T1000 (cell line): ENCODE measurements at places on chromosomes 4 and X.

GRCh38 chr4:104559502-104559901 lies 64.8 kb upstream of the CXXC4 start:
- no peak for DNase-seq

DNA sequence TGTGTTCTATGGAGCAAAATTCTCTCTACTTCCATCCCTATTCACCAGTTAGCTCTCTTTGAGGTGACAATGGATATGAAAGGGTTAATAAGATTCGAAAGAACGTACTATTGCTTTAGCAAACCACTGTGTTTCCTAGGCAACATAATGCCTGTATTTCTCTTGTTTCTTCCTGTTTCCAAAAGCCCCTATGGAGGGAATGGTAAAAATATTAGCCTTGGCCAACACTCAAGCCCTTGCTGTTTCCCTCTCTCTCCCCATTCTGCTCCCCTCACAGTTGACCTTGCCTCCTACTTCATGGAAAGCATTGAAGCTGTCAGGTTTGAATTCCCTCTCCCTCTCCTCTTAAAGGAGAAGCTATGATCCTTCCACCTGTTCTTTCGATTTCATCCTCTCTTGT lies 9.6 kb upstream of the PGRMC1 start:
- DNase-seq = no peak

DNA sequence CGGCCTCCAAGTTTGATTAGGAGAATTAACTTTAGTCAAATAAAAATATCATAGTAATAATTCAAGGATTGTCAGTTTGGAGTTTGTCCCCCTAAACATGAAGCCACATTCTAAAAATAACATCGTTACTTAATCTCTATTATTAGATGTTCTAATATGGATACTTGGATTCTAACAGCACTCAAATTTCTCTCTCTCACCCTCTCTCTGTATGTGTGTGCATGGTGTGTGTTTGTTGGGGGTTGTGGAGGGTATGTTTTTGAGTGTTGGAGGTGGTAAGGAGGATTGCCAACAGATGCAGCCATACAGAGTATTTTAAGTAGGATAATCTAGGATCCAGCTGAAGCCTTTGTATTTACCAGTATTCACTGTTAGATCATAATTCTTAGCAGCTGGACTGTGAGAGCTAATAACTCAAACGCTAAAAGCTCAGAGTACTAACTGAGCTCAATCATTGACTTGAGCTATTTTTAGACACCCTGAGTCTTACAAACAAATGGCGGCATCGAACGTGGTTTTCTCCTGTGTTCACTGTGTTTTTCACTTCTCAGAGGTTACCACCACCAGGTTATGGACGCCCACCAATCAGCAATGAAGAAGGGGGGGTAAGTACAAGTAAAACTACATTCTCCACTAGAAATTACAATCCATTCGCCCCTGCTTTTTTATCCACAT lies 8.8 kb downstream of the ENAM start:
- no peak for DNase-seq

GRCh38 chr4:5474756-5475155 lies 233.6 kb downstream of the EVC2 start:
- no peak for DNase-seq

DNA sequence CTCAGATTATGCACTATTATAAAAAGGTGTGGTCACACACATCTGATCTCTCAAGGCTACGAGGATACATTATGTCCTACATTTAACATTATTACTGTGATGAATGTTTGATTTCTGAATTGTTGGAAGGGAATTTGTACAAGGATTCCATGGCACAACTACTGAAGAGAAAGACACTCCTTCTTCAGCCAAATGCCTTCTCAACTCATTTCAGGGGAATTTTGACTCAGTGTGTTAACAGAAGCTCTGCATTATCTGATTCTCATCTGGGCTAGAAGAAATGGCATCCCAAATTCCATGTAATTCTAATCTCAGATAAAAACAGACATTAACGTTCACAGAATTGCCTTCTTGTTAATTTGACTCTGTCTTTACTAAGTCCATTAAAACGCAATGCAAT lies 477.7 kb downstream of the PDGFC start:
- no peak for DNase-seq

DNA sequence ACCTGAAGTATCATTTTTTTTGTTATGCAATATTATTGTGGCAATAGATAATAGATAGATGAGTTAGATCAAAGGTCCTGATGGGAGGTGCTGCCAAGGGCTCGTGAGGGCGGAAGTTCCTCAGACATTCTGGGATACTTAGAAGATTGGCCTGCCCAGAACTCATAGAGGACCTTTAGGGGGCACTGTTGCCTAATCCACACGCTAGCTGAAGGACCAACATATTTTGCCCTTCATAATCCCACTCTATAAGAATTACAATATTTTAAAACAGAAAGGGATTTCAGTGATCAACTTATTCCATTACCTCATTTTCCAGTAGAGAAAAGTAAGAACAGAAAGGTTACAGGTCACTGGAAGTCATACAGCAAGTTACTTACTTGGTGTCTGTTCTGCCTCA lies 22.9 kb upstream of the COX7B2 start:
- no peak for DNase-seq

DNA sequence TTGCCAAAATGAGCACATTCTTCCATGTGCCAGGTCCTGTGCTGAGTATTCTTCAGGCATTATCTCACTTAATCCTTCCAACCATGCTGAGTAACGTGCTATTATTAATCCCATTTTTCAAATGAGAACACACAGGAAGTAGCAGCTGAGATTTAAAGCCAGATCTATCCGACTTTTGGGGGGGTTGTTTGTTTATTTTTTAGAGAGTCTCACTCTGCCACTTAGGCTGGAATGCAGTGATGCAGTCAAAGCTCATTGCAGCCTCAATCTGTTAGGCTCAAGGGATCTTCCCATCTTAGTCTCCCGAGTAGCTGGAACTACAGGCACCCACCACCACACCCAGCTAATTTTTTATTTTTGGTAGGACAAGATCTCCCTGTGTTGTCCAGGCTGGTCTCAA lies 55.5 kb upstream of the TRIM2 start:
- no peak for DNase-seq

- DNase-seq = no peak
Observed at GRCh38 chrX:111191598-111191997, 78.7 kb downstream of the CAPN6 start.

DNA sequence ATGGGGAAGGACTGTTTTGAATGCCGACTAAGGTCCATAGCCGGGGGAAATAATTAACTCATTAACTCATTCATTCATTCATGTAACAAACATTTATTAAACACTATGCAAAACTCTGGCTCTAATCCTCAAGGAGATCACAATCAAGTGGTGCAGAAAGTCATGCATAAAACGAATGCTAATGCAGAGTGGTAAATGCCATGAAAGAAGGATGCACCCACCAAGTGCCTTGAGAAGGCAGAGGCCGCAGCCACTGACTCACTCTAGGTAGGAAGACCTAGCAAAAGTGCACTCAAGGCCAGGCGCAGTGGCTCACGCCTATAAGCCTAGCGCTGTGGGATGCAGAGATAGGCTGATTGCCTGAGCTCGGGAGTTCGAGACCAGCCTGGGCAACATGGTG lies 22.9 kb downstream of the SLITRK2 start:
- DNase-seq = no peak

- no peak for DNase-seq
Observed at GRCh38 chr4:10947898-10948297, 263.3 kb upstream of the CLNK start.

- DNase-seq = no peak
Observed at GRCh38 chrX:148457279-148457678, 43.1 kb upstream of the AFF2 start.

DNA sequence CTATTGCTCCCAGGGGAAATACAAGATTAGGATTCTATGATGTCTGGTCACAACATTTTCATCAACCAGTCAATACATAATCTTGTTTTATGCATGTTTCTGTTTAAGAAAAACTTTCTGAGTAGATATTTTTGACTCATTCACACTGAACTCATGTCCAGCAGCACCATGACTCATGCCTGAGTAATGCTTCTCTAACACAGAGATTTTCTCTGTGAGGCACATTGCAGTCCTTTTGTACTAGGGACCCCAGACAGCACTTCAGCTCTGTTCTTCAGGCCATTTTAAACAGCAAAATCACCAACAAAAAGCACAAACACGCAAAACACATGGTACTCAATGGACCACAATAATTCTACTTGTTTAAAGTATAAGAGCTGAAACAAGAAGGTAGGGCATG lies 83.6 kb downstream of the MXRA5 start:
- no peak for DNase-seq

GRCh38 chr4:87939978-87940690 lies 35.4 kb upstream of the SPP1 start:
- DNase-seq = no peak

GRCh38 chr4:70718811-70719604 lies 2.8 kb upstream of the RUFY3 start:
- DNase-seq = no peak

- DNase-seq = no peak
Observed at GRCh38 chr4:185137233-185137925, 5.7 kb upstream of the SLC25A4 start.

- DNase-seq = no peak
Observed at GRCh38 chrX:70478526-70479245, 34.1 kb downstream of the DLG3 start.

GRCh38 chrX:27057883-27058282 lies 405.3 kb downstream of the PPP4R3C start:
- DNase-seq = no peak

DNA sequence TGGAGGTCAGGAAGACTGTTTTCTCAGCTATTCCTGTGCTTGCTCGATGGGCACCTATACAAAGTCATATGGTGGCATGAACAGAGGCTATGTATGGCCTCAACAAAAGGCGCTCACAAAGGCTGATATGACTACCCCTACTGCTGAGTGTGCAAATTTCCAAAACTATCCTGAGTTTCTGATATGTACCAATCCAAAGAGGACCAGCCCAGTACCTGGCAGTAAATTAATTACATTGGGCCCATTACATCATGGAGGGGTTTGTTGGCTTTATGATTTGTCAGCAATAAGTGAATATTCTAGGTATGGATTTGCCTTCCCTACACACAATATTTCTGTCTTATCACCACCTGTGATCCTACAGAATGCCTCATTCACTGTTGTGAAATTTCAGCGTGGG lies 12.3 kb downstream of the MAGED1 start:
- no peak for DNase-seq

GRCh38 chr4:57363346-57363745 lies 253.2 kb upstream of the IGFBP7 start:
- no peak for DNase-seq

- no peak for DNase-seq
Observed at GRCh38 chr4:123083646-123084045, 161.2 kb upstream of the NUDT6 start.

- DNase-seq = no peak
Observed at GRCh38 chr4:73690051-73690738, 50.2 kb upstream of the CXCL8 start.

GRCh38 chr4:152778656-152779512 lies 646 bp downstream of the TIGD4 start:
- DNase-seq = no peak

DNA sequence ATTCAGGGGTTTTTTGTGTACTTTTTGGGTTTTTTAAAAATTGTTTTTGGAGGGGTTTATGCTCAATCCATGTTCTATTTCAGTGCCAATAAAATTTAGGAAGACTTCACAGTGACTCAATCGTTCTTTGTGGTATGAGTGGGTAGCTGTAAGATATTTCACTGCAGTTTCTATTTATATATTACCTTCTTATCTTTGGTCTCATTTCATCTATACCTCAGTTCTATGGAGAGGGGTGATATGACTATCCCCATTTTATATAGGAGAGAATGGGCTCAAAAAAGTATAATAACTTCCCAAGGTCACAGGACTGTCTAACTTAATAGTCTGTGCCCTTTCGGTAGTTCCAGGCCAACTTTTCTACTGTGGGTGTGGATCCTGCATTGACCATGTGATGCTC lies 74.4 kb downstream of the MSN start:
- no peak for DNase-seq

- DNase-seq = no peak
Observed at GRCh38 chr4:13396161-13396560, 88.0 kb downstream of the RAB28 start.

GRCh38 chrX:133793626-133794025 lies 191.8 kb downstream of the GPC3 start:
- DNase-seq = no peak

DNA sequence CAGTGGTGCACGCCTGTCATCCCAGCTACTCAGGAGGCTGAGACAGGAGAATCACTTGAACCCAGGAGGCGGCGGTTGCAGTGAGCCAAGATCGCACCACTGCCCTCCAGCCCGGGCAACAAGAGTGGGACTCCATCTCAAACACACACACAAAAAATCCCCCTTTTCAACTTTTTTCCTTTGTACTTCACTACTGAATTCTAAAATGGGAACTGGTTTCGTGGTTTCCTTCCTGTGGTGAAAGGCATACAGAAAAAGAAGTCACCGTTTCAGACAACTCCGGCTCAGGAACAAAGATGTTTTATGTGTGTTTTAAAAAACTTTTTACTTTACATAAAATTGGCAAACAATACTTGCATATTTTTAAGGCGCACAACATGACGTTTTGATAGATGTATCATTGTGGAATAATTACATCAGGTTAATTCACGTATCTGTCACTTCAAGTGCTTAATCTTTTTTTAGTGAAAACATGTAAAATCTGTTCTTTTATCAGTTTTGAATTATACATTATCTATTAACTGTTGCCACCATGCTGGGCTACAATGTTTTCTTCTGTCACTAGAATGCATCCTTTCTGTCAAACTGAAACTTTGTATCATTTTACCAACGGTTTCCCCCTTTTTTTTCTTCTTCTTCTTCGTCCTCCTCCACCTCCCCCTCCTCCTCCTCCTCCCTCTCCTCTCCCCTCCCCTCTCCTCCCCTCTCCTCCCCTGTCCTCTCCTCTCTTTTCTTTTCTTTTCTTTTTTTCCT lies 186.0 kb downstream of the CRLF2 start:
- DNase-seq = no peak

DNA sequence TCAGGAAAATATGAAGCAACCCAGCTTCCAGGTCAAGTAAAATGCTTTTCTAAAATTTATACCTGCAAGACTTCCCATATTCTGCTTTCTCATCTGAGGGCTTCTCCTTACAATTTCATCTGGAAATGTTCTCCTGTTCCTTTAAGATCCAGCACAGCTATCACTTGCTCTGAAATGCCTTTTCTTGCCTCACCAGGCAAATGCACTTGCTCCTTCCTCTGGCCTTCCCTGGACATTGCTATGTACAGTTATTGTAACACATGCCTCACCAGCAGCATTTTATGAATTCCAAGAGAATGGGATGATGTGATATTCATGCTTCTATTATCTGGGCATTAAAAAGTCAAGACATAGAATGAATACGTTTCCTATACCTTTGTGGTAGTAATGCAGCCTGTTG lies 842.1 kb upstream of the INTU start:
- no peak for DNase-seq

DNA sequence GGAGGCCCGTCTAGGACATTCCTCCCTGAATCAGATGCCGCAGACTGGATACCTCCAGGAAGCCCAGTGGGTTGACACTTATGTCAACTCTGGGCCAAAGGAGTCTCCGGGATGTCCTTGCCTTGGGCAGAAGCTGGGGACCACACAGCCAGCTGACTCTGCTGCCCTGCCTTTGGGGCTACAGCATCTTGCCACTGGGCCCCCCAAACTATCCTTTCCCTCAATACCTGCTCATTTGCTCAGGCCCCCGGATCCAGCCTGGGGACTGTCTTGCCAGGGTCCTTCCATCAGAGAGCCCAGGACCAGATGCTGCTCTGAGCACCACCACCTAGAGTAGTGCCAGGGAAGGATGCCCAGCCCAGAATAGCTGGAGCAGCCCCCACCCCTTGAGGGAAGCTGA lies 19.0 kb downstream of the RAB33A start:
- DNase-seq = no peak

- DNase-seq = no peak
Observed at GRCh38 chrX:150084496-150085229, 146.4 kb upstream of the EOLA2 start.

- DNase-seq = no peak
Observed at GRCh38 chrX:147838465-147839131, 73.1 kb upstream of the FMR1 start.
